ENCODE measurements at places on chromosomes 11 and 22.

DNA sequence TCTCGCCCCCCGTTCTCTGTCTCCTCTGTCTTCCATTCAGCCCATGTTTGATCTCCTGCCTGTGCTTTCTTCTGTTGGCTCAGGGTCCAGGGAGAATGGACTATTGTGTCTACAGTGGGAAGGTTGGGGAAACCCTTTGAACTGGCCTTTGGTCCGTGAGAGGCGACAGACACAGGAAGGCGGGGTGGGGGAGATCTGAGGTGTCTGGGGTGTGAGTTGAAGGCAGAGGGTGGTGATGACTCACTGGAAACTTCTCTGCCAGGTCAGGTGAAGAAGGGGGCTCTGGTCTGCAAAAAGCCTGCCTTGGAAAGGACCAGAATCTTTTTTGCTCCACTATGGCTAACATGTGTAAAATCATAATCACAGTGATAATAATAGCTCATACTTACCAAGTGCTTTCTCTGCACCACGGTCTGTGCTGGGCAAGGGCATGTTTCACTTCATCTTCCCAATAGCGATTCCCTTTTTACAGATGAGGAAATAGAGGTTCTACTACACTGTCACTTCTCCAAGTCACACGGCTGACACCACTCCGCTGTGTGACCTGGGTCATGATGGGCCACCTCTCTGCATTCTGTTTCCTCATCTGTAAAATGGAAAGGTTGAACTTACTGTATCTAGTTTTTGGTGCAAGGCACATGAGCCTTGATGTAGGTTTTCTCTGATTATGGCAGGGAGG, 99.8 kb upstream of the ALX4 start:
- no peak for DNase-seq

GRCh38 chr22:49913026-49913425, 5.2 kb downstream of the ALG12 start:
- no peak for DNase-seq

DNA sequence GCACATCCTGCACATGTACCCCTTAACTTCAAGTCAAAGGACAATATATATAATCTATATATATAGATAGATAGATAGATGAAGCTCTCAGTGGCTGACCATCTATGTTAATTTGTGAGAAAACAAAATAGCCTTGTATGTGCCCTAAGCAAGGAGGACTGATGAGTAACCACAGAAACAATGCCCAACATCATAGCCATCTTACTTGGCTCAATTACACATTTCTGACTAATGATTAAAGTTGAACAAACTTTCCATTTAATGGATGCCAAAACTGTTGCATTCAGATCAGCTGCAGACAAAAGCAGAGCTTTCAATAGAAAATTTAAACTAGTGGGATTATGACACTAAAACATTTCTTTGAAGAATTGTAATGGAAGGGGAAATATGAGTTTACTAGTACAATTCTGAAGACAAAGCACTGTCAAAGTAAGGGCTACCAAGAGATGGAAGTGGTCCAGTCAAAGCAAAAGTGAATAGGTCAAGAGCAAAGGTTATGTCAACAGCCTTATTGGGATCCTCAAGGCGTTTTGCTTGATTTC, 1188.2 kb upstream of the RAG2 start:
- no peak for DNase-seq

- no peak for DNase-seq
Measured at GRCh38 chr11:16186680-16187079, 169.7 kb downstream of the SOX6 start.

DNA sequence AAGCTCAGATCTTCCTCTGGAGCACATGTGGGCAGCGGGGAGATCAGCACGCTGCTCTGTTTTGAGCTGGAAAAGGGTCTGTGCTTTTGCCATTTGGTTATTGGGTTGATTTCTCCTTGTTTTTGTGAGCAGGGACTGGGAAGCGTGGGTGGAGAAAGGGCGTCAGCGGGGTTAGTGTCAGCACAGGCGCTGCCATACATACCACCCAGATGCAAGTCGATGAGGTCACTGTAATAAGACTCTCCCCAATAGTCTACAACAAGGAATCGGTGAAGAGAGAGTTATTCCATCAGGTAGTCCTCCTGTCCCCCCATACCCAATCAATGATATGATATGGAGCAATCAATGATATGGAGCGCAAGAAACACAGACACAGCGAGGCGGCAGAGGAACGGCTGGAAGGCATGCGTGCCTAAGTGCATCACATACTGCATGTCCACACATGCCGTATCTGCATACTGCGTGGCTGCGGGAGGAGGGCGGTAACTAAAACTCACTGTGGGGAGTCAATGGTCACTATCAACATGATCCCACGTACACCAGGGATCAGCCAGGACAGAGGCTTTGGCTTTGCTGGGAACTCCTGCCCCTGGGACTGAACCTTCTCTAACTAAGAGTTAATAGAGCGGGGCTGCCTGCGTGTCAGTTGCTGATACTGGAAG, 29.5 kb upstream of the BID start:
- no peak for DNase-seq

- no peak for DNase-seq
Measured at GRCh38 chr22:20390394-20390907, 3.5 kb upstream of the ZNF74 start.

DNA sequence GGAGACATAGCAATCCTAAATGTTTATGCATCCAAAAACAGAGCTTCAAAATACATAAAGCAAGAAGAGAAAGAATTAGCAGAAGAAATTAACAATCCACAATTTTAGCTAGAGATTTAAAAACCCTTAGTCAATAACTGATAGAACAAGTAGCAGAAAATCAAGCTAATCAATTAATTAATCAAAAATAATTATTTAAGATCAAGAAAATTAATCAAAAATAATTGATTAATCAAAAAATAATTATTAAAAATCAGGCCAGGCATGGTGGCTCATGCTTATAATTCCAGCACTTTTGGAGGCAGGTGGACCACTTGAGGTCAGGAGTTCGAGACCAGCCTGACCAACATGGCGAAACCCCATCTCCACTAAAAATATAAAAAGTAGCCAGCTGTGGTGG, 29.2 kb downstream of the C11orf24 start:
- DNase-seq: no peak

- DNase-seq: no peak
Measured at GRCh38 chr11:134625151-134625550, 213.1 kb upstream of the B3GAT1 start.

- DNase-seq: no peak
Measured at GRCh38 chr22:23106906-23107367, 34.9 kb downstream of the RSPH14 start.

DNA sequence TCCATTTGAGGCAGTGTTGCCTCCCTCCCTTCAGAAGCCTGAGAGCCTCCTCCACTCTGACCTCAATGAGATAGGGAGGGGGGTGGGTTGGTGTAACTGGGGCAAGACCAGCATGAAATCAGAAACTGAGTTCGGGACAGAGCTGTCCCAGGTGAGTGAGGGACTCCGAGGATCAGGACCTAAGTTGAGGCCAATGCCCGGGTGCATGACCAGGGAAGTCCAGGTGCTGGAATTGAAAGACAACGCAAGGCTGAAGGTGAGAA, 40.8 kb upstream of the ZBED5 start:
- no peak for DNase-seq

DNA sequence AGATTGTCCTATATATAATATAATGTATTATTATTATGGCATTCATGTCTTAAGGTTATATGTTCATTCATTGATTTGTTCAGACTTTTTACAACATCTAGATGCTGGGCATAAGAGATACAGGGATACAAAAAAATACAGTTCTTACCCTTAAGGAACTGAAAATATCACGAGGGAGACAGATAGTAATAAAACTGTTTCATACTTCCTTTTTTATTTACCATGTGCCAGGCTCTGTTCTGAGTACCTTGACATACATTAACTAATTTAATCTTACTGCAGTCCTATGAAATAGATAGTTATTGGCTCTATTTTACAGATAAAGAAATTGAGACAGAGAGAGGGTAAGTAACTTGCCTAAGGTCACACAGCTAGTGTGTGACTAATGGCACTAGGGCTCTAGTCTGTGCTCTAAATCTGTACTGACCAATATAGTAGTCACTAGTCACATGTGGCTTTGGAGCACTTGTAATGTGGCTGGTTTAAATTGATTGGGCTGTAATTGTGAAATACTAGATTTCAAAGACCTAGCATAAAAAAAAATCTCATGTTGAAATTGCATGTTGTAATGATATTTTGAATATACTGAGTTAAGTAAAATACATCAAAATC, 21.3 kb downstream of the TRIM44 start:
- no peak for DNase-seq

- DNase-seq: no peak
Measured at GRCh38 chr11:4118107-4118506, 23.5 kb downstream of the RRM1 start.

GRCh38 chr11:113247221-113247620, 67.2 kb upstream of the TTC12 start:
- DNase-seq: no peak

DNA sequence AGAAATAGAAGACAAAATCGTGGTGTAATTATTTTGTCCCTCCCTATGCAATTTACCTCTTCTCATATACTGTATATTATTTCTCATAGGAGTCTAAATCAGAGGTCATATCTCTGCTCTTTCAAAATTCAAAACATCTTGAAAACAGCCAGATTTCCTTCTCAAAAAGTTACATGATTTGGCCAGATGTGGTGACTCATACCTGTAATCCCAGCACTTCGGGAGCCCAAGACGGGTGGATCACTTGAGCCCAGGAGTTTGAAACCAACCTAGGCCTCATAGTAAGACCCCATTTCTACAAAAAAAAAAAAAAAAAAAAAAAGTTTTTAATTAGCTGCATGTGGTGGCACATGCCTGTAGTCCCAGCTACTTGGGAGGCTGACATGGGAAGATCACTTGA, 29.0 kb upstream of the DNAJB7 start:
- DNase-seq: no peak

- no peak for DNase-seq
Measured at GRCh38 chr11:135069890-135070289, 657.8 kb upstream of the B3GAT1 start.

DNA sequence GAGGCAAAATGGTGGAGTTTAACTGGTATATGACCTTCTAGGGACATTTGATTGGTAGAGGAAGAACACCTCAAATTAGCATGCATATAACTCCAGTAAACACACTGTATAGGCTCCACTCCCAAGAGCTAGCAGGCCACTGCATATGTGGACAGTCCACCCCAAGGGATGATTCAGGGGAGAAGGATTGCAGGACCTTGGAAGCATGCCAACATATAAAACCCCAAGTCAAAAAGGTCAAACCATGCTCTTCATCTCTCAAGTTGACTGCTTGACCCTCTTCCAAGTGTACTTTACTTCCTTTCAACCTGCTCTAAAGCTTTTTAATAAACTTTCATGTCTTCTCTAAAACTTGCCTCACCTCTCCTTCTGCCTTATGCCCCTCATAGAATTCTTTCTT, 459.9 kb upstream of the CCDC179 start:
- DNase-seq: no peak

DNA sequence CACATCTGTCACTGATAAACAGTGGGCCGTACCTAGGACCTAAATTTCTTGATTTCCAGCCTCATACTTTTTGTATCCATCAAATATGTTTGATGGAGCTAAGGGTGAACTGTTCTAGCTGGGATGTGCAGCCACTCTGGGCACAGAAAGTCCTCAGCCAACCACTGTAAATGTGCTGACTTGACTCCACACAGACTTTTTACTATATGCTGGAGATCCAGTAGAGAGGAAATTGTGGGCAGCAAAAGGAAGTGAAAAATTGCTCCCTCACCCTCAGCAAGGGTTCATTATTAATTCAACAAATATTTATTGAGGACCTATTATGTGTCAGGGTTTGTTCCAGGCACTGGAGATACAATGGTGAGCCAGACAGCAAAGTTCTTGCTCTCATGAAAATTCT, 54.2 kb upstream of the AMPD3 start:
- no peak for DNase-seq

DNA sequence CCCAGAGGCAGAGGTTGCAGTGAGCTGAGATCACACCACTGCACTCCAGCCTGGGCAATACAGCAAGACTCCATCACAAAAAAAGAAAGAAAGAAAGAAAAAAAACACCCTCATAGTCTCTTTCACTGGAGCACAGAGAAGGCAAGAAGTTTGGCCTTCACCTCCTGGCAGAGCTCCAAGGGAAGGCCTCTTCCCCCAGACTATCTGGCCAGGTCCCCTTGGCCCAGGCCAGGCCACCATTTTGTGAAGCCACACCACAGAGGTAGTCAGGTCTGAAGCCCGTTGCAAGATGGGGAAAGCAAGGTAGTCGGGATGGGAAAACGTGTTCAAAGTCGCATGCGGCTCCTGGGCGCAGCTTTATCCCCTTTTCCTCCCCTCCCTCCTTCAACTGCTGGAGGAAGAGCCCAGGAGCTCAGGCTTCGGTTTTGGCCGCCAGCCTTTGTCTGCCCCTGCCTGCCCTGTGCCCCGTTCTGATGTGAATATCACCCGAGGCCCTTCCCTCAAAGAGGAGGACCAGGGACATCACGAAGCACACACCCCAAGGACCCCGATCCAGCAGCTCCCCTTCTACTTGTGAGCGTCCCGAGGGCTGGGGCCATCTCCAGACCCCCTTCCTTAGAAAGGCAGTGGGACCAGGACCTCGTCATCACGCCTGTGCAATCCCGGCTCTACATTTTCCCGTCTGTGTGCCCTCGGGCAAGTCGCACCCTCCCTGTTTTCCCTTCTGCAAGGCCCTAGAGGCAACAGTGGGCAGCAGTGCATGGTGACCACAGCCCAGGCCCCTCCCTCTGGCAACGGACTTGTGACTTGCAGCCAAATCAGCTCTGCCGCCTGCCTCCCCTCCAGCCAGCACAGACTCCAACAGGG, 17.7 kb downstream of the CABP7 start:
- no peak for DNase-seq

DNA sequence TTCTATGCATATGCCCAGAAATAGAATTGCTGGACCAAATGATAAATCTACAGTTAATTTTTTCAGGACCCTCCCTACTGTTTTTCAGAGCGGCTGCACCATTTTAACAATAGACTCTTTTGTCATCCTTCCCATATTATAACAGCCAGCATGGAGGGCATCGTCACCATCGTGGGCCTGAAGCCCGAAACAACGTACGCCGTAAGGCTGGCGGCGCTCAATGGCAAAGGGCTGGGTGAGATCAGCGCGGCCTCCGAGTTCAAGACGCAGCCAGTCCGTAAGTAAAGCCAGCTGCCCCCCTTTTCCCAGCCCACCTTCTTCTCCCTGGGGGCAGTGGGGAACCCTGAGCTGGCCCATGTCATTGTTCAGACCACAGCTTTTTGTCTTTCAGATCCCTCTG, 79.5 kb upstream of the TTC12 start:
- no peak for DNase-seq
